Activated CD4-positive, alpha-beta T cell treated with anti-CD3 and anti-CD28 coated beads, Interleukin-2, Interleukin-4, amounts not matched to agents 100 ng/mL and 50 ng/mL, durations not matched to agents 16 hours and 8 hours (primary cell): ENCODE measurements at places on chromosomes 11 and 22.

DNA sequence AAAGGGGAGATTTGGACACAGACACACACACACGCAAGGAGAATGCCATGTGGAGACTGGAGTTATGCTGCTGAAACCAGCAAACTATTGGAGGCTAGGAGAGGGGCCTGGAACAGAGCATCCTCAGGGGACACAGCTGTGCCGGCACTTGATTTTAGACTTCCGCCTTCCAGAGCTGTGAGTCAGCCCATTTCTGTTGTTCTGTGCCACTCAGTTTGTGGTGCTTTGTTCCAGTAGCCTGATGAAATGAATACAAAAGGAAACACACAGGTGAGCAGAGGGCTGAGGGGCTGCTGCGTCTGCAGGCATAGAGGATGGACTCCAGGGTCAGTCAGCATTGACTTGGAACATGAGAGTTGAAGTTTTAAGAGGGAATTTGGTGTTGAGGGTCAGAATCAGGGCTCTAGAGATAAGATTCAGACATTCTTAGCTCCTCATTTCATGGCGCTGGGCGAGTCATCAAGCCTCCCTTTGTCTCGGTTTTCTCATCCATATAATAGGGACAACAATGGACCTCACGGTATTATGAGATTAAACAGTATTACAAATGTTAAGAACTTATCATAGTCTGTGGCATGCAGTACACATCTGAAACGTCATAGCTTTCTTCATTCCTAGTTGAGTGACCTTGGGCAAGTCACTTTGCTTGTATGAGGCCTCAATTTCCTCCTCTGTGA, 191.0 kb downstream of the MIAT start:
- DNase-seq: no peak

GRCh38 chr22:45317551-45318167, 7.9 kb downstream of the FAM118A start:
- DNase-seq: no peak

GRCh38 chr11:95487391-95487790, 256.4 kb upstream of the SESN3 start:
- peak; percentile 39 for DNase-seq

DNA sequence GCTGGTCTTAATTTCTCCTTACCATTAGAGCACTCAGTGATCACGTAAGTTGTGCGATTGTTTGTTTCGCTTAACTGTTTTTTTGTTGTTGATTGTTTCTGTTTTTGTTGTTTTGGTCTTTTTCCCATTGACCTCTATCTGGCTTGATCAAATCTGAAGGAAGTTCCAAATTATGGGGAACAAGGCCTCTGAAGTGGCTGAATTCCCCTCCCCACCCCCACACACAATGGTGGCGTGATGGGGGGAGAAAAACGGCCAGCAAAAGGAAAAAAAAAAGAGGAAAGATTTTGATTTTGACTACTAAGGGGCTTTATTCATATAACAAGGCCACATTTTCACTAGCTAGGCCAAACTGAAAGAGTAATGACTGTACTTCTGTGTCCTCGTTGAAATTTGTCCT, 53.6 kb downstream of the OSBPL5 start:
- no peak for DNase-seq

DNA sequence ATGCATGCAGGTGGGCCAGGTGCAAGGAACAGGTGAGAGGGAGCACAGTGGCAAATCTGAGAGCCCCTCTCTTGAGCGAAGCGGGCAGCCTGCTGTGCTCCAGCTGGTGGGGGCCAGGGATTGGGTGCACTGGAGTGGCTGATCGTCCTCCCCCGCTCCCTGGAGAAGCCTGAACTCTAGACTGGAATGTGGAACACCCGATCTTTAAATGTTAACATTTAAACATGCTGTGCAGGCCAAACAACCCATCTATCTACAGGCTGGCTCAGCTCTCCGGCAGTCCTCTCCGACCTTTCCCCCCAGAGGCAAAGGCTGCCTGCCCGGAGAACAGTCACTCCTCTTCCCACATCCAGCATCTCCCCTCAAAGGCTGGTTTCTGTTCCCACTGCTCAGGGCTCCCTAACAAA, 5.1 kb downstream of the MRGPRF start:
- DNase-seq: no peak

DNA sequence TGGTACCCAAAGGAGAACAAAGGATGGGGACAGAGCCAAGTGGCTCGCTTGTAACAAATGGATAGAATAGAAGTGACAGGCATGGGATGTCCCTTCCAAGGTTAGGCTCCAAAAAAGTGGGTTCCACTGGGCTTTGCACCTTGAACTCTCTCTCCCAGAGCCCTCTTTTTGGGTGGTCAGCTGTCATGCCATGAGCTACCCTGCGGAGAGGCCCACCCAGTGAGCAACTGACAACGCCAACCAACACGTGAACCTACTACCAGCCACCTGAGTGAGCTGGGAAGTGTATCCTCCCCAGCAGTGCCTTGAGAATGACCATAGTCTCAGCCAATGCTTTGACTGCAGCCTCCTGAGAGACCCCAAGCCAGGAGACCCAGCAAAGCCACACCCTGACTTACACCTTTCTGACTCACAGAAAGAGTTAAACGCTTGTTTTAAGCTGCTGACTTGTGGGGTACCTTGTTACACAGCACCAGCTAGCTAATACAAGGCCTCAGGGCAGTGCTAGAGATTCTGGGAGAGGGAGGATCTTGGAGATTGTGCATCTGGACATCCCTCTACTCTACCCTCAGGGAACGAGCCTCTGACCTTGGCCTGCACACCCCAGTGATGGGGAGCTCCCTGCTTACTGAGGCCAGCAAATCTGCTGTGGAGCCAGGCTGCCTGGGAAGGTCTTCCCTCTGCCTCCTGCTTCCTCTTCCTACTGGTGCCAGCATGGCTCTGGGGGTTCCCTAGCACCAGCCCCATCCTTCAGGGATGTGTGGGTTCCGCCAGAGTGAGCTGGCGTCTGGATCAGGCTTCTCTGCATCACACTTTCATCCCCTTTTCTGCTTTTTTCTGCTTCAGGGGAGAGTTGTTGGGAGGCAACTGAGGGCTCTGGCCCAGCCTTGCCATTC, 29.1 kb upstream of the RFPL3 start:
- no peak for DNase-seq

DNA sequence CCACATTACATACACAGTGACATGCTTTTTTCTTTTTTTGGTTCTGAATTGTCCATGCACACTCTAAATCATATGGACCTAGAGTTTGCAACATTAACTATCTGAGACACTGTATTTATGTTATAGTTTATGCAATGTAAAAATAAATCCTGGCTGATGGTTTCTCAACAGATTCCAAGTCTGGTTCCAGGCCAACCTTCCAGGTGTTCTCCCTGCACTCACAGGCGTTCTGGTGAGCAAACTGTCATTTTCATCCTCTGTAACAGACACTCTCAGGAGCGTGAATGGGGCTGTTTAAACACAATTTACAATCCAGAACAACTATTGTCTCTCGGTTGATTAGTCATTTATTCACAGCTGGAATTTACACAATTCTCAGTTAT, 36.5 kb upstream of the ANKK1 start:
- no peak for DNase-seq

GRCh38 chr22:27480487-27480886, 321.1 kb downstream of the MN1 start:
- DNase-seq: no peak

DNA sequence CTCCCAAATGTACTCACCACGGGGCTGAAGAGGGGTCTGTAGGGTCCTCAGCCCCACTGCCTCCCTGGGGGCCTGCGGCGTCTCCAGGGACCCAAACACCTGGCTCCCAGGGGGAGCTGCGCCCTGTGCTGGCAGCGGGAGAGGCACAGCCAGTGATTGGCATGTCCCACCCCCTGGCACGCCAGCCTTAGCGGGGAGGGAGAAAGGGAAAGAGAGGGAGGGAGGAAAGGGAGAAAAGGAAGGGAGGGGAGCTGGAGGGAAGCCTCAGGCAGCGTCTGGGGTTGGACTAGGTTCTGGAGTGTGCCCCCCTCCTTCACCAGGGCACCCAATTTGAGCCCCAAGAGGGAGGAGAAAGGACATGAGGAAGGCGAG, at the start of gene CHRM1:
Gene CHRM1, minus strand, starts transcription at position 163 of the 372 bp plus-strand sequence. CDS start 10,263 bp downstream, outside the sequence.
- DNase-seq: no peak

GRCh38 chr11:116217006-116217405, 555.8 kb downstream of the BUD13 start:
- peak; percentile 12 for DNase-seq

- no peak for DNase-seq
Measured at GRCh38 chr11:130964058-130964792, 47.9 kb upstream of the SNX19 start.

- no peak for DNase-seq
Measured at GRCh38 chr11:33697997-33698396, 2.6 kb downstream of the C11orf91 start.

DNA sequence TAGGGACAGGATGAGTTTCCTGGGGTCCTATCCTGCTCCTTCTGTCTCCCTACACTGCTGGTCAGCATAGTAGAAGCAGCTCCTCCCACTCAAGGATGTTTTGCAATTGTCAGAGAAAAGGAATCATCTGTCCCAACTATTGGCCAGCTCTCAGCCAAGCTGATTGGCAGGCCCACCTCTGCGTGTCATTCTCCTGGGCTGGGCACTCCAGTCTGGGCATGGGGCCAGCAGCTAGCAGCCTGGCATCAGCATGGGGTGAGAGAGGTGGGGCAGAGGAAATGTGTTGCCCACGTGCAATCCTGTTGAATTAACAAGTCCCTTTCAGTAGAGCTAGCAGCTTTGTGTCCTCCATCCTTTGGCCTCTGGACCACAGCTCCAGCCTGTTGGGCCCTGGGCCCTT, 14.1 kb downstream of the ANKK1 start:
- DNase-seq: no peak

- no peak for DNase-seq
Measured at GRCh38 chr11:83558281-83558680, 272.1 kb upstream of the CCDC90B start.

GRCh38 chr11:86687185-86687778, 14.9 kb upstream of the ME3 start:
- no peak for DNase-seq

- DNase-seq: no peak
Measured at GRCh38 chr11:35230388-35230787, 91.4 kb downstream of the CD44 start.

DNA sequence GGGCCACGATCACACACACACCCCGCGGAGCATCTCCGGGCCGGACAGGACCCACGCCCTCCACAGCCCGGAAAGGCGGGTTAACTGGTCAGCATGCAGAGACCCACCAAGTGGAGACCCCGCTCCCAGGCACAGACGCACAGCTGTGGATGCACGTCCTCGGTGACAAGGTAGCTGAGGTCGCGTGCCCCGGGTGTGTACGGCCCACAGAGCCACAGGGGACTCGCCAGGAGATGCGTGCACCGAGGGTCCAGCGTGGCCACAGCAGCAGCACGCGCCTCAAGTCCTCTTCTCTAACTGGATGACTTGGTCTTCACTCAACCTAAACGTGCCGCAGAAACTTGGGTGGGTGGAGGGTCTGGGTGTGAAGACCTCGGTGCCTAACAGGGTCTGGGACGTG, 5.5 kb downstream of the H19 start:
- DNase-seq: no peak

GRCh38 chr11:117026593-117027330, 71.5 kb downstream of the SIK3 start:
- DNase-seq: peak; percentile 80

GRCh38 chr11:24238771-24239645, 257.8 kb upstream of the LUZP2 start:
- no peak for DNase-seq

DNA sequence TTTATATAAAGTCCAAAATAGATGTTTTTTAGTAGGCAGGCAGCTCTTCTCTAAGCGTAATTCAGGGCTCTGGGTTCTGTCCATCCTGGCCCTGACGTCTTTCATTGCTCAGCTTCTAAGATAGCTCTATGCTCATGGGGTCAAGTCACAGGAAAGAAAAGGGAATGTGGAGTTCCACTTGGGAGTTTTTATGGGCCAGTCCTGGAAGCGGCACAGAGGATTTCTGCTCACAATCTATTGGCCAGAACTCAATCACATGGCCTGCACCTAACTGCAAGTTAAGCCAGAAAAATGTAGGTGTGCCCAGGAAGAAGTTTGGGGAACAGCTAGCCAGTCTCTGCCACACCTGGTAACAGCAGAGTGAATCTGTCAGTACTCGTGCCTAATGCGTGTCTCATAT, 7.4 kb upstream of the ZBTB16 start:
- DNase-seq: no peak

GRCh38 chr11:132971351-132971750, 561.0 kb downstream of the OPCML start:
- no peak for DNase-seq

DNA sequence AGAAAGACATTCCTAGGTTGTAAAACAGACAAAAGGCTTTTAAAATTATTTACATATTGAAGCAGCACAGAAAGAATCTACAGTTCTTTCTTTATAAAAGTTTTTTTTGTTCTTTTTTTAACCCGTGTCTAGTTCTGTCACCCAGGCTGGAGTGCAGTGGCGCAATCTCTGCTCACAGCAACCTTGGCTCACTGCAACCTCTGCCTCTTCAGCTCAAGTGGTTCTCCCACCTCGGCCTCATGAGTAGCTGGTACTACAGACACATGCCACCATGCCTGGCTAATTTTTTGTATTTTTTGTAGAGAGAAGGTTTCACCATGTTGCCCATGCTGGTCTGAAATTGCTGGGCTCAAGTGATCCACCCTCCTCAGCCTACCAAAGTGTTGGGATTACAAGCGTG, 3.8 kb upstream of the INCENP start:
- no peak for DNase-seq

GRCh38 chr11:117823294-117823945, 1.1 kb downstream of the FXYD2 start:
- peak; percentile 33 for DNase-seq

DNA sequence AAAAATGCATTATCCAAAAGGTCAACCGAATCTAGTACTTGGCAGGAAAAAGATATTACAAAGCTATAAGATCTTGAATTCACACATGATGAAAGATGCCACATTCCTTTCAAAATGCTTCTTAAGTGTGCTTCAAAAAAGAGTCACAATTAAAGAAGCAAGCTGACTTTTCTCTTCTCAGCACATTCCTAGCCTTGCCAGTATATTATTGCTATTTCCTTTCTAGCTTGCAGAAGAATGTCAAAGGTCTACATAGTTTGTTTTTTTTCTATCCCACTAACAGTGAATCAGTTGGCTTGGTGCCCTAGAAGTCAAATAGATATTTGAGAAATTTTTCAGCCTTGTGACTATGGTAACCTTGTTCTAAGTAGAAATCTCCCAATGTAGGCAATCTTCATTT, 56.8 kb downstream of the GUCY1A2 start:
- no peak for DNase-seq

GRCh38 chr11:119471329-119471728, 48.4 kb upstream of the THY1 start:
- DNase-seq: no peak
